ENCODE measurements at places on chromosomes 13 and 19.

DNA sequence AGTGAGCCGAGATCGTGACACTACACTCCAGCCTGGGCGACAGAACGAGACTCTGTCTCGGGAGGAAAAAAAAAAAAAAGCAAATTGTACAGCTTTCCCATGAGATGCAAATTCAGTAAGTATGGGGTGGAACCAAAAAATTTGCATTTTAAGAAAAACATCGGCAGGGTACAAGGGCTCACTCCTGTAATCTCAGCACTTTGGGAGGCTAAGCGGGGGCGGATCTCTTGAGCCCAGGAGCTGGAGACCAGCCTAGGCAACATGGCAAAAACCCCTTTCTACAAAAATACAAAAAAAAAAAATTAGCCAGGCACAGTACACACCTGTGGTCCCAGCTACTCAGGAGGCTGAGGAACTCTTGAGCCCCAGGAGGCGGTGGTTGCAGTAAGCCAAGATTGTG lies 91.2 kb downstream of the ELF1 start:
- no peak for DNase-seq

DNA sequence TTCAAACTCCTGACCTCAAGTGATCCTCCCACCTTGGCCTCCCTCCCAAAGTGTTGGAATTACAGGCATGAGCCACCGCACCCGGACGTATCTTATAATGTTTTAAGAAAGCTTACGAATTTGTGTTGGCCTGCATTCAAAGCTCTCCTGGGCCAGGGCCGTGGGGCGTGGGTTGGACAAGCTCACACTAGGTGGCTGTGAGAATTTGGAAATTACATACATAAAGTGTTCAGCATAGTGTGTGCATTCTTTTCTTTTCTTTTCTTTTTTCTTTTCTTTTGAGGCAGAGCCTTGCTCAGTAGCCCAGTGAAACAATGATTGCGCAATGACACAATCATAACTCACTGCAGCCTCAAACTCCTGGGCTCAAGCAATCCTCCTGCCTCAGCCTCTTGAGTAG lies 2.6 kb downstream of the ZSWIM4 start:
- no peak for DNase-seq

DNA sequence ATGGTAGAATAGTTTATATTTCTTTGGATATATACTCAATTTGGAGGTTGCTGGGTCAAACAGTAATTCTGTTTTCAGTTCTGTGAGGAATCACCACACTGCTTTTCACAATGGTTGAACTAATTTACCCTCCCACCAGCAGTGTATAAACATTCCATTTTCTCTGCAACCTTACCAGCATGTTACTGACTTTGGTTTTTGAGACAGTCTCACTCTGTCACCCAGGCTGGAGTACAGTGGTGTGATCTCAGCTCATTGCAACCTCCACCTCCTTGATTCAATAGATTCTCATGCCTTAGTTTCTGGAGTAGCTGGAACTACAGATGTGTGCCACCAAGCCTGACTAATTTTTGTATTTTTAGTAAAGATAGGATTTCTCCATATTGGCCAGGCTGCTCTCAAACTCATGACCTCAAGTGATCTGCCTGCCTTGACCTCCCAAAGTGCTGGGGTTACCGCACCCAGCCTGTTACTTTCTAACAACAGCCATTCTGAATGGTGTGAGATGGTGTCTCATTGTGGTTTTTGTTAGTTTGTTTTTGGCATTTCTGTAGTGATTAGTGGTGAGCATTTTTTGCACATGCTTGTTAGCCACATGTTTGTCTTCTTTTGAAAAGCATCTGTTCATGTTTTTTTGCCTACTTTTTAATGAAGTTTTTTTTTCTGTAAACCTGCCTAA lies 12.5 kb downstream of the ZNF714 start:
- DNase-seq, result no peak

GRCh38 chr19:4878491-4878968 lies 11.1 kb upstream of the PLIN3 start:
- DNase-seq, result no peak

DNA sequence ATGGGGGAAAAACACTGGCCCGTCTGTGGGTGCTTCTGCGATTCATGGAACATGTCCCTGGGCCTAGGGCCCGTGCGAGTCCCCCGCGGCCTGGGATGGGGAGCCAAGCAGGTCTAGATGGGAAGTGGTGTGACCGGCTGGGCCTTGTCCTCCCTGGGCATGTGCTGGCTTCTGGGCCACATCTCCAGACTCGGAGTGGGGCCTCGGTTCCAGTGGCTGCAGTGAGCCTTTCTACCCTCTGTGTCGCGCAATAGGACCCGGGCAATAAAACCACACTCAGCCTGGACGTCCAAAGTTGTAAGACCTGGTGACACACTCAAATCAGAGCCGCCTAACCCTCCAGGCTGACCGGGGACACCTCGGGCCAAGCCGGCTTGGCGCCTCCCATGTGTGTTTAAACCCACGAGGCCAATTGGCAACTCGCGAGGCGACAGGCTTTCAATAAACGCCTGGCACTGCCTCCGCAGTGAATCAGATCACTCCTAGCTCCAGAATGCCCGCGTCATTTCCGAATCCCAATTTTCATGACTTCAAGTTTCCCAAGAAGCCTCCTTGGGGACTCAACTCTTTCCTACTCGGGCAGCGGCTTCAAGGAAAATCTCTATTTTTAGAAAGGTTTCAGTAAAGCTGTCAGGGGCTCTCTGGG lies 57.3 kb downstream of the KLF2 start:
- DNase-seq, result no peak

- DNase-seq, result no peak
Measured at GRCh38 chr19:38304352-38304865, 358 bp downstream of the C19orf33 start.
